ENCODE measurements at places on chromosomes 5 and 9. TPM values are rescaled to one million over a fixed set of nuclear protein-coding genes. Genes with fewer than 3 reads are reported as not detected.

- no peak for DNase-seq
Measured at GRCh38 chr9:121998513-121999049, 94.5 kb downstream of the TTLL11 start.

TNFSF8 gene
- total RNA-seq = 0.57 TPM

- DNase-seq = no peak
Measured at GRCh38 chr5:38290028-38290653, 31.8 kb downstream of the EGFLAM start.

DNA sequence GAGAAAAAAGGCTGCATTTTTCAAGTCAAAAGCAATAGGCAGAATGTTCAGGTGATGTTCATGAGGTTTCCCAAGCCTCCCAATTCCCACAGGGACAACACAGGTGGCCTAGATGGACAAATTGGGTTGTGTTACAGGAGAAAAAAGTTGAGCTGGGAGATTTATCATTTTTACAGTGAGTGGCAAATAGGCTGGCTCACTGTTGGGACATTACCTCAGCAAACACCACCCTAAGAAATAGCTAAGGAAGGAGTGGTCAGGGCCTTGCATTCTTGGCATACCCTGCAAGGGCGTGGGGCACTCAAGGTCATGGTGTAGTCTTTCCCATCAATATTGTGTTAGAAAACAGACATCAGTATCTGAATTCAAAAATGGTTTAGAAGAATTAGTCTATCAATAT is 23.3 kb upstream of the CPLANE1 start:
- DNase-seq = no peak

RNF183 gene
- total RNA-seq = not detected

- DNase-seq = no peak
Measured at GRCh38 chr9:2072752-2073405, 57.7 kb downstream of the SMARCA2 start.

NREP gene
- 26.2 TPM for total RNA-seq

WDR38 gene
- total RNA-seq = not detected

DNA sequence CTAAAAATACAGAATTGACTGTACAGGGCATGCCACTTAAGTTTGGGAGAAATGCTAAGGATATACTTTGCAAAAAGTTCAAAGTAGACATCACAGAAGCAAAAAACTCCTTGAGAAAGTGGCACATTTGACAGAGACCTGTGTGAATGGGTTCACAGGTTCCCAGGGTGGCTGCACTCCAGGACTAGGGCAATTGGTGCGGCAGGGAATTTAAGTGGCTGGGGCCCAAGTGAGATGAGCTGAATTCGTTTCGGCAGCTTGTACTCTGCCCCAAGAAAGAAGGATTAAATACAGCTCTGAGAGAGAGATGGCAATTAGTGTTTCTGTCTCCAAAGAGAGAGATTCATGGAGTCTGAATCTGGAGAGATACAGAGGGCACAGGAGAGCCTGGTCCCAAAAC is 280.1 kb downstream of the FBXL17 start:
- no peak for DNase-seq

SHOC1 gene
- not detected for total RNA-seq

- DNase-seq = no peak
Measured at GRCh38 chr9:75855509-75855908, 35.0 kb upstream of the PCSK5 start.

PGM5 gene
- total RNA-seq = 151 TPM

GRCh38 chr9:128115187-128116103 is 12.1 kb downstream of the PTGES2 start:
- DNase-seq = peak; percentile 50

DNA sequence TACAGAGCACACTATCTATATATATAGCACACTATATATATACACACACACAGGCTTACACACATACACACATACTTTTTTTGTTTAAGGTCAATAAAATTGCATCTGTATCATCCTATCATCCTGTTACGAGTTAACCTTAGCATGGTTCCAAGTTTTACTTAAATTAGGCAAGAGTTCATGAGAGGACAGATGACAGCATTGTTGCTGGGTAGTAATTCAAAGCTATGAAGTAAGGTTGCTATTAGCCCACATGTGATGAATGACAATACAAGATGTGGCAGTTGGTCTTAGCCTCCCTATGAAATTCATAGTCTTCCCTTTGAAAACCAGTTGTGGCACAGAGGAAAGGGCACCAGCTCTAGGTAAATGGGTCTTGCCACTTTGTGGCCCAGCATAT is 438.1 kb downstream of the ACTL7B start:
- no peak for DNase-seq

PCDHGA4 gene
- 7.8 TPM for total RNA-seq

- DNase-seq = no peak
Measured at GRCh38 chr5:166713295-166713694, 1578.2 kb upstream of the WWC1 start.

- no peak for DNase-seq
Measured at GRCh38 chr9:4923580-4924544, 61.2 kb upstream of the JAK2 start.

- DNase-seq = no peak
Measured at GRCh38 chr9:5205071-5205470, 19.6 kb upstream of the INSL6 start.

GADD45G gene
- 47.6 TPM for total RNA-seq

DNA sequence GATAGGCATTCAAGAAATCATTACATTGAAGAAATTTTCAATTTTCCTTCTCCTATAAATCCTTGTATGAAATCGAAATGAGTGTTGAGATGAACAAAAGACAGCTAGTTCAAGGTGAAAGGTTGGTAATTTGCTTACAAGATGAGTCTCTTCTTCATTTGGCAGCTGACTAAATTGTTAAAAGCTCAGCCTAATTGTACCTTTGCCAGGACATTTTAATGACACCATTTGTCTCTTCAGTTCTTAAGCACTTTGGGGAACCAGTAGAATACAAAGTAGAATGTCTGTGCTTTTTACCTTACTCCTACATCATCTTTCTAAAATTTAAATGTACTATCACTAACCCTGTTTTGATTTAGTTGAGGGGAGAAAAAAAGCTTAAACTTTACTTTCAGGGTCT is 59.4 kb downstream of the GRAMD2B start:
- no peak for DNase-seq

DNA sequence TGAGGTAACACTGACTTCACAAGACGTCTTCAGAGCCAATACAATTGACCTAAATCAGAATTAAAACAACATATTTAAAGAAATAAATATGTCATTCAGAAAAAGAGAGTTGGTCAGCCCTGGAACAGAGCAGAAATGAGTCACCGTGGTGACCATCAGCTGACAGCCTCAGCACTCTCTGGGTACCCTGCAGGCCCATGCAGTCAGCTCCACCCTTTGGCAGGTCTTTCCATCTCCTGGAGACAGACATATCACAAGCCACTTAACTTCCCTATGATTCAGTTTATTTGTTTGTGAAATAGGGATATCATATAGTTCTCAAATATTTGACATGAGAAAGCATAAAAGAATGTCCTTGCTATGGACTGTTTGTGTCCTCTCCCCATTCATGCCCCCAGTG is 151.6 kb upstream of the MEF2C start:
- DNase-seq = no peak

RALGPS1 gene
- 15.3 TPM for total RNA-seq
